ENCODE measurements at places on chromosomes 2 and 18. TPM values are rescaled to one million over a fixed set of nuclear protein-coding genes. Genes with fewer than 3 reads are reported as not detected.

The SP140L gene
- 4.0 TPM for total RNA-seq

The C2orf78 gene
- not detected for total RNA-seq

The MEP1B gene
- total RNA-seq = 0.13 TPM

The GREB1L gene
- 16.2 TPM for total RNA-seq

The PAX8 gene
- 0.35 TPM for total RNA-seq

The NOSTRIN gene
- 8.9 TPM for total RNA-seq

The NTSR2 gene
- total RNA-seq = not detected

The CNRIP1 gene
- 10.1 TPM for total RNA-seq

The ARHGAP25 gene
- 5.2 TPM for total RNA-seq

The IL1R1 gene
- total RNA-seq = 27.7 TPM

The MTCL1 gene
- 16.3 TPM for total RNA-seq

The TUBB8B gene
- total RNA-seq = not detected

The GPC1 gene
- 291 TPM for total RNA-seq

The RAPGEF4 gene
- total RNA-seq = 12.6 TPM

The BOK gene
- 4.5 TPM for total RNA-seq

The CCDC68 gene
- 4.1 TPM for total RNA-seq

The KCNE4 gene
- total RNA-seq = 1.7 TPM

The DNAH6 gene
- 0.22 TPM for total RNA-seq

The PLGLB1 gene
- 3.2 TPM for total RNA-seq

The ASIC4 gene
- 0.32 TPM for total RNA-seq

The ACTG2 gene
- total RNA-seq = 3.9 TPM

The PLGLB2 gene
- 0.97 TPM for total RNA-seq

The NEU2 gene
- not detected for total RNA-seq

The BMP10 gene
- 0.83 TPM for total RNA-seq

The RGPD3 gene
- 0.08 TPM for total RNA-seq

The FRZB gene
- 4.3 TPM for total RNA-seq

The TACR1 gene
- not detected for total RNA-seq

The GKN2 gene
- not detected for total RNA-seq

The IHH gene
- total RNA-seq = not detected

The COL4A3 gene
- 1.6 TPM for total RNA-seq

The GBX2 gene
- not detected for total RNA-seq

The BIRC6 gene
- 57.0 TPM for total RNA-seq

The COL6A3 gene
- total RNA-seq = 89.5 TPM

The GPR75 gene
- total RNA-seq = 3.0 TPM

The PSME4 gene
- 61.3 TPM for total RNA-seq

The NCKAP5 gene
- total RNA-seq = 10.6 TPM

The ZSWIM2 gene
- not detected for total RNA-seq

The SPP2 gene
- not detected for total RNA-seq

The SIX3 gene
- total RNA-seq = not detected

The SMYD1 gene
- total RNA-seq = 295 TPM

The ZNF142 gene
- 21.3 TPM for total RNA-seq

The FAP gene
- total RNA-seq = 10.4 TPM

The MAPK4 gene
- 38.2 TPM for total RNA-seq
